ENCODE measurements at places on chromosomes 5 and 9.

GRCh38 chr9:98097836-98098235 is 21.2 kb downstream of the TRIM14 start:
- no peak for DNase-seq

GRCh38 chr5:150729859-150730258 is 29.0 kb downstream of the DCTN4 start:
- DNase-seq = no peak

GRCh38 chr5:121726991-121727390 is 124.7 kb upstream of the FTMT start:
- no peak for DNase-seq

DNA sequence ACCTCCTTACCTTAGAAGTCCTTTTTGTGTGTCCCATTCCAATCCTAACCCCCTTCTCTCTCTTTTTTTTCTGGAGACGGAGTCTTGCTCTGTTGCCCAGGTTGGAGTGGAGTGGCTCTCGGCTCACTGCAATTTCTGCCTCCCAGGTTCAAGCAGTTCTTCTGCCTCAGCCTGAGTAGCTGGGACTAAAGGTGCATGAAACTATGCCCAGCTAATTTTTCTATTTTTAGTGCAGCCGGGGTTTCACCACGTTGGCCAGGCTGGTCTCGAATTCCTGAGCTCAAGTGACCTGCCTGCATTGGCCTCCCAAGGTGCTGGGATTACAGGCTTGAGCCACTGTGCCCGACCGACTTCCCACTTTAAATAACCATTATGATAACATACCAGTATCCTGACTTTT is 17.5 kb downstream of the TMEM38B start:
- no peak for DNase-seq

- DNase-seq = no peak
Observed at GRCh38 chr9:95887926-95888497, 12.5 kb downstream of the ERCC6L2 start.

DNA sequence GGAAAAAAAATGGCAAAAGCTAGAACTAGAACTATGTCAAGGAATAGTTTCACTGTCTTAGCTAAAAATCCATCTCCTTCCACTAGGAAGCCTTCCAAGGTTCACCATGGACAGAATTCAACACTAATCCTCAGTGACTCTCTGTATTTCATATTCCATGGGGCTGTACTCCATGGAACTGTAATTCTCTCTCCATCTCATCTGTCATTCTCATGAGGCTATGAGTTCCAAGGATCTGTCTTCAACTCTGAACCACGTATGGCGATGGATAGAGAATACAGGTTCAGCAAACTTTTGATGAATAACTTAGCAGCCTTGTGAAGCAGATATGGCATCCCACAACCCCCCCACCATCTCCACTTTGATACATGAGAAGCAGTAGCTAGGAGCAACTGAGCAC is 184.0 kb downstream of the SPOCK1 start:
- DNase-seq = no peak

- no peak for DNase-seq
Observed at GRCh38 chr5:120304663-120305062, 159.4 kb upstream of the PRR16 start.

DNA sequence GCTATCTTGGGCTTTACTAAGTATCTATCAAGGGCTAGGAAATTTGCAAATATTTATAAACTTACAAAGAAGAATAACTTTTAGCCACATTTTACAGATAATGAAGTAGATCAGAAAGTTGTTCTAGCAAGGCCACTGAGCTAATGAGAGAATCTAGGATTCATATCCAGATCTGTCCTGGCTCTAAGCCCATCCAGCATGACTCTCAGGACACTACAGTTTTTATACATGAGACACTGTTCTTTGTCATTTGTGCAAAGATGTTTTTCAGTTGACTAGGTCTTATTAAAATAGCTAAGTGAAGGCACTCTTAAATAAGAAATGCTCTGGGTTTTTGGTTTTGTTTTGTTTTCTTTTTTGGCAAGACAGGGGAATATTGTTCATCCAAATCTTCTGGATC is 273.1 kb downstream of the GABRB2 start:
- DNase-seq = no peak

DNA sequence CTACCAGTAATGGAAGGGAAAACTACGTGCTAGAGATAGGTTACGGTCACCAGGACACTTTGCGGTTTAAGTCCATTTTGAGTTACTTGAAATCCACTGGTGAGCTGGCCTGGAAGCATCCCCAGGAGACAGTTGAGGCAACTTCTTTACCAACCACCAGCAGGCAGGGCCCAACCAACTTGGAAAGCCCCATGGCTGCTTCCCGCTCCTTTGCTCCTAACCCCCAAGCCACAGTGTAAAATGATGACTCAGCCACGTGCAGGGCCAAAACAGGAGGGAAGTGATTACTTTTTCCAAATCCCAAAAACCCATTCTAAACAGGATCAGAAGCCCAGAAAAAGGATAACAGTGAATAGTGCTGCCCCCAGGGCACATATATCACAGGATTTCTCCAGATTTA is 87.4 kb downstream of the PAX5 start:
- DNase-seq = no peak

DNA sequence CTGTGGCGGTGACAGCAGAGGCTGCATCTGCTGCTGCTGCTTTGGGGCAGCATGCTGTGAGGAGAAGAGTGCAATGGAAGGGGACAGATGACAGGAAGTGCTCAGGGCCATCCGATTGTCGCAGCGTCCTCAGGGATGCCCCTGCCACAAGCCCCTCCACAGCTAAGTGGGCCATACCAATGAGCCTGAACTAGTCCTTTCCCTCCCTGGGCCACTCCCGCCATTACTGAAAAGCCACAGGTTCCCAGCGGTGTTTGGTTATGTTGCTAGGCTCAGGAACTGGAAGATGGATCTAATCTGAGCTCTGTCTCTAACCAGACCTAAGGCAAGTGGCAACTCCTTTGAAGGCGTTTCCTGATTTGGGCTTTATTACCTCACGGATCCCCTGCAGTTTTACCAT is 109.2 kb downstream of the GAPVD1 start:
- no peak for DNase-seq

DNA sequence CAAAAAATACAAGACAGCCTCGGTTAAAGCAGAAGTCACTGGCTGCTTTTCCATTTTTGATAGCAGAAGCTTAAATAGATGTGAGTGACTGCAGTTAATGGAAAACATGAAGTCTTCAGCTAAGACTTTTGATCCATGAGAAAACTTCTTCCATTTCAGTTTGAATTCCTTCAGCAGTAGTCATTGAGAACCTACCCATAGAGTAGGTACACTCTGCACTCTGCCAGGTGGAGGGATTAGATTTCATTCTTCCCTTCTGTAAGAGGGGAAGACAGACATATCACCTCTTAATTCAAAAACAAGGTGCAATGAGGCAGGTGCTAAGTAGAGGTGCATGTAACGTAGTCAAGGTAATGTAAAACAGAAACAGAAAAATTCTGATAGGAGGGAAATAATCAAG is 26.7 kb upstream of the XPA start:
- DNase-seq = no peak

- no peak for DNase-seq
Observed at GRCh38 chr5:82234885-82235284, 43.3 kb downstream of the RPS23 start.

DNA sequence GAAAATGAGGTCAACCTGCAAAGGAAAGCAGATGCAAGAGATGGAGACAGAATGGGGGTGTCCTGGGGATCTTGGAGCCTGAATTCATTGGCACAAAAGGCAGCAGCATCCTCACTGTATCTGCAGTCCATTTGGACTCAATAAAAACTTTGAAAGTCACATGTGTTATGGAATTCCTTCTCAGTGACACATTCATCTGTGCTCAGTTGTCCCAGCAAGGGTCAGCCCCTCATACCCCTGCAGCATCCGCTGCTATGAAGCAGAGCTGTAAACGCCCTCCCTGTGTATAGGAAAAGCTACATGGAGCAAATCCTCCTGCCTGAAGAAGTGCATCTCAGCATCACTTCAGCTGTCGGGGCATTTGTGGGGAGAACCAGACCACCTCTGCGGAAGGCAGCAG is 14.5 kb upstream of the RARS1 start:
- no peak for DNase-seq

- no peak for DNase-seq
Observed at GRCh38 chr5:163533223-163533622, 27.8 kb downstream of the MAT2B start.

DNA sequence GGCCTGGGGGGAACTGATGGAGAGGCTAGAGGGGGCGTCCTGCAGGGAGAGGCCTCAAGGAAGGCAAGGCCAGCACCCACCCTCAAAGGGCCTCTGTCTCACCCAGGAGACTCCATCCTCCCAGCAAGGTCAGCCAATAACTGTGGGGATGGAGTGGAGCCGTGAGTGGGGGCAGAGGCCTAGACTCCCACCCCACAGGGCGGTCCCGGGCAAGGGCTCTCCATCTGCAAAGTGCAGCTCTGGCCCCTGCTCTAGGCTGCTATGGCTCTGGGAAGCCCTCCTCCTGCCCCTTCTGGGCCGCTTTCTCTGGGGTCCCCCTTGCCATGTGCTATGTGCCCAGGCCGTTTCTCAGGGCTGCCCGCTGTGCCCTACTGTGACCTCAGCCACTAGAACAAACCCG is 14.0 kb downstream of the FPGS start:
- no peak for DNase-seq

DNA sequence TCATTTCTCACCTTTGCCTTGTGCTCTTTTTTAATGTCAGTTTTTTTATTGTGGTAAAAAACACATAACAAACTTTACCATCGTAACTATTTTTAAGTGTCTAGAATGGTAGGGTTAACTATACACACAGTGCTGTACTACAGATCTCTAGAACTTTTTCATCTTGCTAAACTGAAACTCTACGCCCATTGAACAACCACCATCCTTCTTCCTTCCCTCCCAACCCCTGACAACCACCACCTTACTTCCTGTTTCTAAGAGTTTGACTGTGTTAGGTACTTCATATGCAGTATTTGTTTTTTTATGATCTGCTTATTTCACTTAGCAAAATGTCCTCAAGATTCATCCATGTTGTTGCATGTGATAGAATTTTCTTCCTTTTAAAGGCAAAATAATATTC is 54.9 kb downstream of the PSAT1 start:
- DNase-seq = no peak

- DNase-seq = no peak
Observed at GRCh38 chr9:111524731-111525055, 286 bp upstream of the ZNF483 start.

GRCh38 chr5:145473042-145473642 is 362.0 kb downstream of the PRELID2 start:
- DNase-seq = no peak

GRCh38 chr9:36976371-36977030 is 57.6 kb downstream of the PAX5 start:
- DNase-seq = no peak

DNA sequence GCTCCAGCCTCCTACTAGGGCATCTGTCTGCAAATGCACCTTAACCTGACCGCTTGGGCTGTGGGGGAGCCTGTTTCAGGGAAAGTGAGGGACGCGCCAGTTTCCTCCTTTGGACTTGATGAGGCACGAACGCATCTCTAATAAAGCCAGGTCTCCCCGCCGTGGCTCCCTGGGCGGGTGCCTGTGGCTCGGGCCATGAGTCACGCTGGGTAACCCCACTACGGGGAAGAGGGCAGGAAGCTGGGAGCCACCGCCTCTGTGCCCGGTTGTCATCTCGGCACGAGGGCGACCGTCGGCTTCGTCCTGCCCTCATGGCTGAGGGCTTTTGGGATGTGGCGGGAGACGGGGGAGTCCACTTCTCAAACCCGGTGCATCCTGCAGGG is 12.1 kb downstream of the NOTCH1 start:
- DNase-seq = no peak

DNA sequence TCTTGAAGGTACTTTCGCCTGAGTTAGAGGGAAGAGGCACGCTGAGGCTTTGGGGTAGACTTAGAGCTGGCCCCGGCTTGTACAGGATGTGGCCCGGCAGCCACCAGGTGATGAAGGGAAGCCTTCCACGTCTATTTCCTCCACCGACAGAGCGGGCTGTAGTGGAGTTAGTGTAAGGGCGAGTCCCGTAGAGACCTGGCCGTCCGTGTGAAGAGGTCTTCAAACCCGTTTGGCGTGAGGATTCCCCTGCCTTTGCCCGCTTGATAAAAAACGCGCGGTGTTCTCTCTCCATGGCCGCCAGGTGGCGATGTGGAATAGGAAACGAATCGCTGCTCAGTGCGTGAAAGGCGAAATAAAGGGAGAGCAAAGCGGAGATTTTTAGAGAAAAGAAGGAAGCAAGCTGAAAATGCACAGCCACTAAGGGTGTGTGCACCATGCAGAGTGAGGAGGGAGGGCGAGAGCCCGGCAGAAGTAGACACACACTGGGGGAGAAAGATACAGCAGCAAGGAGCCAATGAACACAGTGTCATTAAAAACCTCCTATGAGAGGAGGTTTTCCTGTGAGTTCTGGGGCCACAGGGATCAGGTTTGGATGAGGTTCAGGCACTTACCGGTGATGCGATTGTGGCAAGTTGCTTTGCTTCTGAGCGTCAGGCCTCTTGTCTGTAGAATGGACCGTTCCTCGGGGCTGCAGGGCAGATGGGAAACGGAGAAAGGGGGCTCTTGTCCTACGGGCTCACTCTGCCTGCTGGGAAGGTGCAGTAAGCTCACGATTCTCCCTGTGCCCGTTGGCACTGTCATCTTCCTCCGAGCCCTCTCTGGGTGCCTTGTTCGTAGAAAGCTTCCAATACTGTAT is 34.2 kb downstream of the STC2 start:
- DNase-seq = no peak

GRCh38 chr5:90940227-90940995 is 381.8 kb downstream of the ADGRV1 start:
- DNase-seq = no peak

DNA sequence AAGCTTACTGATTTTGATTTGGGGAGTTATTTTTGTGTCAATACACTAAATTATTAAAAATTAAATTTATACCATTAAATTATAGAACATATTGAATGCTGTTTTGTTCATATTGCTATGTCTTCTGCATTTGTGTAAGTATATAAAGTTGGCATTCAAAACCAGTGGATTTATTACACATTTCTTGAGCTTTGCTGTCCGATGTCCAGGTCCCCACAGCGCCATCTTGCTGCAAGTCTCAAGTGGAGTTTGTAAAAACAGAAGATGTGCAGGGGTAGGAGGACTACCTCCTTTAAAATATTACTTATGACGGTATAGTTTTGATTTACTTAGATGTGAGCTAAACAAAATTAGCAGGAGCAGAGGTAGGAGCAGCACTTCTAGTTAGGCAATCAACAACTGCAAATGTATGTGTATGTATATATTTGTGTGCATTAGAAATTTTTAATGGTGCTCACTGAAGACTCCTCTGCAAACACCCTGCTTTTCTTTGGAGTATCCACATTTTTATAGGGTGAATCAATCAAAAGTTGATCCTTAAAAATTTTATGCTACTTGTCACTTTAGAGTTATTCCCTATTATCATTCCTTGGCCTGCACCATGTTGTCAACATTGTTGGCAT is 37.4 kb downstream of the CPEB4 start:
- DNase-seq = peak; percentile 32

DNA sequence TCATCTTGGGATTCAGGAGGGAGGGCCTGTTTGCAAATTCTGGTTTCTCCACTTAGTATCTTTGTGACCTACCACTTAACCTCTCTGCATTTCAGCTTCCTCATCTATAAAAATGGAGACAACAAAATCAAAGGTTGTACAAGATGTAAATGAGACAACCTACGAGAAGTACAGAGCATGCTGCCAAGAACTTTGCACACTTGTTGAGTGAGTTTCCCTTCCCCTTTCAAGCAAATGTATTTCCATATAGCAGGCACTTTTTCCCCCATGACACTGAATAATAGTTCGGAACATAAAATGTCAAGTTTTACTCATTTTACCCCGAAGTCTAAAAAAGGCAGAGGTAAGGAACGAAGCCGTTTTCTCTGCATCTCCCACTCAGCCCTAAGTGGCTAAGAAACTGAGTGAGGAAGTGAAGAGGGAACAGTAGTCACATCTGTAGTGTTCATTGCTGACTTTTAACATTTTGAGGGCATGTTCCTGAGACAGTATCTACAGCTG is 159.0 kb downstream of the TLE1 start:
- DNase-seq = no peak
